ENCODE measurements at places on chromosomes 1 and 21.

- no peak for DNase-seq
Observed at GRCh38 chr1:76254104-76255030, 179.8 kb downstream of the ST6GALNAC3 start.

GRCh38 chr1:203492748-203493130 lies 1.2 kb upstream of the OPTC start:
- peak; percentile 34 for DNase-seq

GRCh38 chr1:206655471-206655882 lies 20.1 kb downstream of the DYRK3 start:
- DNase-seq, result no peak

DNA sequence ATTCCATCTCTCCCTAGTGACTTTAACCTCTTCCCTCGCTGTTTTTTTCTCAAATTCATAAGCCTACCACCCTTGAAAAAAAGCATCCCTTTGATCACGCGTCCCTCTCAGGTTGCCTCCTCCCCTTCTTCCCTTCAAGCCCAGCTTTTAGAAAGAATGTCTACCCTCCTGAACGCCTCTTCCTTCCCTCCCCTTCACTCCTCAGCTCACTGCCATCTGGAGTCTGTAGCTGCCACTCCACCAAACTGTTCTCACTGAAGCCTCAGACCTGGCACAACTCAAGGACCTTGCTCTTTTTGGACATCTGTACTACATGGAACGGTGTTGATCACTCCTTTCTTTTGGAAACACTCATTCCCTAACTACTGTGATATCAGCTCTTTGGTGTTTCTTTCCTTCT lies 80.6 kb downstream of the SLC25A24 start:
- no peak for DNase-seq

- no peak for DNase-seq
Observed at GRCh38 chr1:15420853-15421465, 11.3 kb downstream of the EFHD2 start.

DNA sequence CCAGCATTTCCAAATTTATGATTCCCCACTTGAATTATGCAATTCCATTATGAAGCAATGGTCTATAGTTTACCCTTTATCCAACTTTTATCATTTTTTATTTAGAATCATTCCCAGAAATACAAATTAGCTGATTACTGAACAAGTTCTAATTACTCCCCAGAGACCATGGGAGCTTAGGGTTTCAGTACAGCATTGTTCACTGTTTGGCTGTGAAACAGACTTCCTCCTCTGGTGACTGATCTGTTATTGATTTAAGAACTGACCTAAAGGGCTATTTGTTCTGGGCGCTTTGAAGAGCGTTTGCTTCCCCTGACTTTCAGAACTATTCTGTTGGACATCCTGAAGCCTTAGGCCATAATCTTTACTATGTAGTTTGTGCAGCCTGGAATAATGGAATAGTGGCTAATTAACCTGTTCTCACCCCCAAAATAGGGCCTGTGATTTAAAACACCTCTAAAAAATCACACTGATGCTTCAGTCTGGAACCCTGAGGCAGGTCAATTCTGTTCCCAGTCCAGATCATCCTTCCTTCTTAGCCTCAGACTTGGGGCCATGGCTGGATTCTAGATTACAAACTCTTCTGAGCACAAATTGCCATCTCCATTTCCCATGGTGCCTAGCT lies 58.7 kb downstream of the ALG14 start:
- no peak for DNase-seq

DNA sequence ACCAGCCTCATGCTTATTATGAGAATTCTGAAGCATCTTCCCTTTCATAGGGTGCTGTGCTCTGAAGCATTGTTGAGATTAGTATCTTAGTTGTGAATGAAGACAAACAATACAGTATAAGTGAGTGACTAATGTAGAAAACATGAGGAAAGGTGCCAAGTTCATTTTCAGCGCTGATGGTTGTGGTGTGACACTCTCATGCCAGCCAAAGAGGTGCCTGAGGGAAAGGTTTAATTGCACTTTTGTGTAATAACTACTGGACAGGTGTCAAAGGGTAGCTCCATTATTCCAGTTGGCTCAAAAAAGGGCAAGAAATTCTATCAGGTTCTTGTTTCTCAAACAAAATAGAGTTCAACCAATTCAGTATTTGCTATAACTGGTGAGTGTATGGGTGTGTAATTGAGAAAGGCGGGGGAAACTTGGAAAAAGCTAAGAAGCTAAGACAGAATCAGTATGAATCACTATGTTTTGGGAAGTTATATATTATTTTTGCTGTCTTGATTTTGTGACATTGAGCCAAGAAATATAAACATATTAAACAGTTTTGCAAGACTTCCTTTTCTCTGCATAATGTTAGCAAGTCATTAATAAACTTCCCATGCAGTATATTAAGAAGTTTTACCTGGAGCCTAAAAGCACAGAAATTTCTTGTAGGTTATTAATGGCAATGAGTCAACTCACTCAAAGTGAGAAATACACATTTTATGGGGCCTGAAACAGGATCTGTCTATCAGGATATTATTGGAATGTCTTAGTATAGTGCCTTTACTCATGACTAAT lies 31.8 kb downstream of the KCNK2 start:
- DNase-seq, result no peak

DNA sequence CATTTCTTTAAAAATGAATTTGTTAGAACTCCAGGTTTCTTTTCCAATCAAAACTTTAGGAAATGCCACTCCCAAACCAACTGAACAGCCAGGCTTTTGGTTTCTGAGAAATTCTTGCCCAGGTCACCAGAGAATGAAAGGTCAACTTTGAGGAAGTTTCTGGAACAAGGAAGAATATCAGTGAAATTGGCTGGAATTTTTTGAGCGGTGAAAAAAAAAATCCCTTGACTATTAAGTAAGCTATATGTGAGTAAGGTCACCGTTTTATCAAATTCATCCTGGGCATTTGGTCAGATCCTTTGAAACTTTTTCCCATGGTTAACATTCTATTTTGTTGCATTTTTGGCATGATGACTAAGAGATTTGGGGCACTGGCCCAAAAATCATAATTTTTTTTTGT lies 469.3 kb downstream of the LTN1 start:
- no peak for DNase-seq

DNA sequence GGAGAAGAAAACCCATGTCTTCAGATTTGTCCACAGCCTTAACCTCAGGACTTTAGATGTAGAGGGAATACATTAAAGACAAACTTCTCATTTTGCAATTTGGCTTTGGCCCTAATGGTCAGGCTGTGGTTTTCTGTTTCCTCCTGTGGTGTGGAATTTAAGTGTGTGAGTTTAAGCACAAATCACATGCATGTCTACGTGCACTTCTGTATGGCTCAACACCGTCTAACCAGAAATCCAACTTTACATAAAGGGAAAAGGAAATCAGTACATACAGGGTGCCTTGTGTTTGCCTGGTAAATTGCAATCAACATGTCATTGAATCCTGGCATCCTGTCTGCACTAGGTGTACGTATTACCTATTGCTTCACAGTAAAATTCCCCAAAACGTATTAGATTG lies 1.2 kb upstream of the ZNF124 start:
- DNase-seq, result no peak

DNA sequence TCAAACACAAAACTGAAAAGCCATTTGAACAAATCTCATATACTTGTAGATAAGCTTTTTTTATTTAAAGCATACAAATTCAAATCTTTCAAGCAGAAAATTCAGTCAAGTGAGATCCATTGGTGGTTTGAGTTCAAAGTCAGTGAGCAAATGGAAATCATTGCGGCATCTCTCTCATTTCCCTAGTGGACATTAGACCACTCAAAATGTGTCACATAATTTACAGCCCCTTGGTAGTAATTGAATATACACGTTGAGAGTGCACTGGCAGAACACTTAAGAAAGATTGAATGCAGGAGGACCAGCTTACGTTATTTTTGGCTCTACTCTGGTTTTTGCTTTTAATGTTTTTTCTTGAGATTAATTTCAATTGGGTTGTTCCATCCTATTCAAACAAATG lies 633.7 kb downstream of the USP25 start:
- DNase-seq, result no peak

- no peak for DNase-seq
Observed at GRCh38 chr1:219565921-219566320, 47.0 kb downstream of the ZC3H11B start.

Data from Right ventricle myocardium inferior (tissue), 1 donor.